Activated CD8-positive, alpha-beta memory T cell treated with anti-CD3 and anti-CD28 coated beads for 4 hours (primary cell): ENCODE measurements at places on chromosomes 5 and 9.
A peak's percentile ranks its signal among the peaks of the same experiment; 100 is the strongest.

- DNase-seq: no peak
Measured at GRCh38 chr5:151703227-151703626, 16.5 kb upstream of the SPARC start.

DNA sequence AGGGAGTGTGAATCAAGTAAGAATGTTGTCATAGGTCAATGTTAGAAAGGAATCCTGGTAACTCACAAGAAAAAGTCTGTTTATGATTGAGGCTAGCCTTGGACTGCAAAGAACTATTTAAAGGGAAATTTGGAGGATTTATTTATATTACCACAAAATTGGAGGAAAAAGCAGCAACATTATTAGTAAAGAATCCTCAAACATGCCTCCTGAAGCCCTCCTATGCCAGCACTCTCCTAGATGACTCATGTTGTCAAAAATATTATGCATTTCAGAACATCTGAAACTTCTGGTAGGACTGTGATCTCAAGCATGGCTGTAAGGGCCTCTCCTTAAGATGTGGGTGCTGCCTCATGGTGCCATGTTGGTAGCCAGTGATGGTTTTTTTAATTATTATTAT, 628.5 kb downstream of the CHSY3 start:
- no peak for DNase-seq

- DNase-seq: no peak
Measured at GRCh38 chr5:94972268-94972667, 312.6 kb downstream of the MCTP1 start.

DNA sequence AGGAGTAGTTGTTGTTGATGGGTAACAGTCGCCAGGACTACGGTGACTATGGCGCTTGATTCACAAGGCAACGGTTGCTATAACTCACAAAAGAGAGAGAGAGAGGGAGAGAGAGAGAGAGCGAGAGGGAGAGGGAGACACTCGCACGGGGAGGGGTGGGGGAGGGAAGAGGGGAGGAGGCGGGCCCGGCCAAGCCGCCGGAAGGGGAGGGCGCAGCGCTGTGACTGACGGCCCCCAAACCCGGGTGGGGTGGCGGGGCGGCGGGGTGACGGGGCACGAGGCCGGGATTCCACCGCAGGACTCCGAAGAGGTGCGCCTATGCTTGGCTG, at the start of gene RFX3:
TSS of gene RFX3 (minus strand) at position 166 of the 329 bp plus-strand sequence. CDS start 130,413 bp downstream, outside the sequence.
- DNase-seq: peak; percentile 88

DNA sequence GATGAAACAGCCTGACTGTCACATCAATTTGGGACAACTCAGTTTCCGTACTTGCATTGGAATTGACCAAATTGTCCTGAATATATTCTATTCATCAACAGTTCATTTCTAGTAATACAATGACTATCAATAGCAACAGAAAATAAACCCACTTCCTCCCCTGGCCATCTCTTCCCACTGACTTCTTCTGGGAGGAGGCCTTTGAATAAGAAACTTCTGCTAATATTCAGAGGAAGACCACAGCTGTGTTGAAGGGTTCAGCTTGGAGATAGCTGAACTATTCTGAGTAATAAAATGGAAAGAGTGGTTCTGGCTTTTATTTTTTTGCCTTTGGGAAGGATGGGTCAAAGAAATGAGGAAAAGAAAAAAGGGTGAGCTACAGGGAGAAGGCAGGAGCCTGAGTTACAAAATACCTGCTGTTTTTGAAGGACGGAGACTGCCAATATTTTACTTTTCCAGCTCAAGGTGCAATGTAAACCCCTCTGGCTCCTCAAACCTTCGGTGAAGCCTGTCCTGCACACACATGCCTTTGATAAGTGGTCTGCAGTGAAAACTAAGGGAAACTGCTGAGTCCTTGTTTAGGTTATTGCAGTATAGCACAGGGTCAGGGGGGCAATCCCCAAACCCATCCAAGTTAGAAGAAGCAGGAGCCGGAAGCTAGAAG, 29.9 kb downstream of the FYB1 start:
- DNase-seq: no peak

GRCh38 chr5:100900142-100900795, 2.8 kb downstream of the ST8SIA4 start:
- peak; percentile 20 for DNase-seq

DNA sequence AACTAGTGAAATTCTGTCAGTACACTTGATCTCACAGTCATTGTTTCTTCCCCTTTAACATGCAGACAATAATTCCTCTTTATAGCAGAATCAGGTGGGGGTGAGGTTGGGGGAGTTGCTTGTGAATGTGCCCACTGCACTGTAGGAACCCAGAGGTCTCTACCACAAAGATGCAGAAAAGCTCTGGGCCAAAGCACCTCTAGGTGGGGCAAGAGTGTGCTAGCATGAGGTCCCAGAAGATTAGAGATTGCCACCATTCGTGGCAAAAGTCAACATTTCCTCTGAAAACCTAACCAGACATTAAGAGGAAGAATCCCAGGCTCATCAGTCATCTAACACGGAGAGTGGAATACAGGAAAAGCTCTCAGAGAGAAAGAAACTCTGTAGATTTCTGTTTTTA, 74.5 kb downstream of the PTCD2 start:
- DNase-seq: no peak

- DNase-seq: no peak
Measured at GRCh38 chr5:9388941-9389674, 156.8 kb downstream of the SEMA5A start.

- DNase-seq: no peak
Measured at GRCh38 chr9:69476797-69477196, 151.8 kb downstream of the ENTREP1 start.

- no peak for DNase-seq
Measured at GRCh38 chr5:149143470-149143869, 2.2 kb downstream of the ABLIM3 start.
